ENCODE measurements at places on chromosomes 3 and 15.

GRCh38 chr3:127637546-127637945 is 8.6 kb downstream of the PODXL2 start:
- no peak for DNase-seq

- no peak for DNase-seq
Measured at GRCh38 chr3:150216041-150216811, 191.9 kb upstream of the TSC22D2 start.

DNA sequence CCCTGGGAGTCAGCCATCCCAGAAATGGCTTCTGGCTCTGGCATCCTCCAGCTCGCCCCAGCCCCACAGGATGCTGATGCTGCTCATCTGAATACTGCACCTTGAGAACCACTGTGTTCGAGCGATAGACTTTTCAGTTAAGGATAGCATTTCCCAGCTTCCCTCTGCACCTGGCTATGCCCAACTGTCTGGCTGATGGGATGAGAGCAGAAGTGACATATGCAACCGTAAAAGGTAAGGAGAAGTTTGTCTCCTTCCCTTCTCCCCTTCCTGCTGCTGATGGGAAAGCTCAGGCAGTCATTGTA is 9.7 kb upstream of the HHATL start:
- DNase-seq, result no peak

- no peak for DNase-seq
Measured at GRCh38 chr15:85986741-85987140, 92.9 kb upstream of the AGBL1 start.

- no peak for DNase-seq
Measured at GRCh38 chr3:156728267-156728985, 54.0 kb downstream of the TIPARP start.

GRCh38 chr15:39651295-39651694 is 70.4 kb downstream of the THBS1 start:
- no peak for DNase-seq

- no peak for DNase-seq
Measured at GRCh38 chr3:31908391-31909097, 72.5 kb downstream of the OSBPL10 start.

DNA sequence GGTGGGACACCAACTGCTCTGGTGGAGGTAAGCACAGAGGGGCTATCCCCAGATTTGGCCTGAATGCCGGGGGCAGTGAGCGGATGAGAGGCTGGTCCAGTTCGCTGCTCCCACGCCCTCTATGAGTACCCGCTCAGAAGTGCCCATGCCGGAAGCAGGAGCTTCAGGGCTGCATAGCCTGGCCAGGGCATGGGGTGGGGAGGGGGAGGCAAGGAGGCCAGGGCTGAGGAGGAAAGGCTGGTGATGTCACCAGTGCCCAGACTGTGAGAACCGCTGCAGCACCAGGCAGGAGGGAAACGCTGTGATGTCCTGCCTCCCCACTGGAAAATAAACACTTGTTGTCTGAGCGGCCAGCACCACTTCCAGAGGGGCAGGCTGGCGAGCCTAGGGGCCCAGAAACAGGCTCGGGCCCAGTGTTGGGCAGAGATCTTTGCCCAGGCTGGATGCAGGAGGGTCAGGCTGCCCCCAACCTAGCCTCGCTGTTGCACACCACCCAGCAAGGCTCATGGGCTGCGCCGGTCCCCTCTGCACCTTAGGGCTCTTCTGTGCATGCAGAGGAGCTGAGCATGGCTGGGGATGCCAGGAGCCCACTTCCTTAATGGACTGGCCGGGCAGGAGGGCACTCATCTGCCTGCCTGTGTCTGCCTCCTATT is 10.9 kb upstream of the DLL4 start:
- no peak for DNase-seq

DNA sequence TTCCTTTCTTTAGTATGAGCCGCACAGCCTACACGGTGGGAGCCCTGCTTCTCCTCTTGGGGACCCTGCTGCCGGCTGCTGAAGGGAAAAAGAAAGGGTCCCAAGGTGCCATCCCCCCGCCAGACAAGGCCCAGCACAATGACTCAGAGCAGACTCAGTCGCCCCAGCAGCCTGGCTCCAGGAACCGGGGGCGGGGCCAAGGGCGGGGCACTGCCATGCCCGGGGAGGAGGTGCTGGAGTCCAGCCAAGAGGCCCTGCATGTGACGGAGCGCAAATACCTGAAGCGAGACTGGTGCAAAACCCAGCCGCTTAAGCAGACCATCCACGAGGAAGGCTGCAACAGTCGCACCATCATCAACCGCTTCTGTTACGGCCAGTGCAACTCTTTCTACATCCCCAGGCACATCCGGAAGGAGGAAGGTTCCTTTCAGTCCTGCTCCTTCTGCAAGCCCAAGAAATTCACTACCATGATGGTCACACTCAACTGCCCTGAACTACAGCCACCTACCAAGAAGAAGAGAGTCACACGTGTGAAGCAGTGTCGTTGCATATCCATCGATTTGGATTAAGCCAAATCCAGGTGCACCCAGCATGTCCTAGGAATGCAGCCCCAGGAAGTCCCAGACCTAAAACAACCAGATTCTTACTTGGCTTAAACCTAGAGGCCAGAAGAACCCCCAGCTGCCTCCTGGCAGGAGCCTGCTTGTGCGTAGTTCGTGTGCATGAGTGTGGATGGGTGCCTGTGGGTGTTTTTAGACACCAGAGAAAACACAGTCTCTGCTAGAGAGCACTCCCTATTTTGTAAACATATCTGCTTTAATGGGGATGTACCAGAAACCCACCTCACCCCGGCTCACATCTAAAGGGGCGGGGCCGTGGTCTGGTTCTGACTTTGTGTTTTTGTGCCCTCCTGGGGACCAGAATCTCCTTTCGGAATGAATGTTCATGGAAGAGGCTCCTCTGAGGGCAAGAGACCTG is 13.2 kb downstream of the GREM1 start:
- DNase-seq, result no peak

- no peak for DNase-seq
Measured at GRCh38 chr15:52171807-52172206, 19.4 kb downstream of the GNB5 start.

- no peak for DNase-seq
Measured at GRCh38 chr15:58447271-58448010, 15.7 kb downstream of the LIPC start.

- no peak for DNase-seq
Measured at GRCh38 chr3:195128255-195129071, 142.5 kb downstream of the XXYLT1 start.

- DNase-seq, result peak; percentile 72
Measured at GRCh38 chr3:141360888-141361598, 7.3 kb upstream of the ZBTB38 start.

GRCh38 chr15:99963976-99964375 is 230.7 kb upstream of the LYSMD4 start:
- no peak for DNase-seq

DNA sequence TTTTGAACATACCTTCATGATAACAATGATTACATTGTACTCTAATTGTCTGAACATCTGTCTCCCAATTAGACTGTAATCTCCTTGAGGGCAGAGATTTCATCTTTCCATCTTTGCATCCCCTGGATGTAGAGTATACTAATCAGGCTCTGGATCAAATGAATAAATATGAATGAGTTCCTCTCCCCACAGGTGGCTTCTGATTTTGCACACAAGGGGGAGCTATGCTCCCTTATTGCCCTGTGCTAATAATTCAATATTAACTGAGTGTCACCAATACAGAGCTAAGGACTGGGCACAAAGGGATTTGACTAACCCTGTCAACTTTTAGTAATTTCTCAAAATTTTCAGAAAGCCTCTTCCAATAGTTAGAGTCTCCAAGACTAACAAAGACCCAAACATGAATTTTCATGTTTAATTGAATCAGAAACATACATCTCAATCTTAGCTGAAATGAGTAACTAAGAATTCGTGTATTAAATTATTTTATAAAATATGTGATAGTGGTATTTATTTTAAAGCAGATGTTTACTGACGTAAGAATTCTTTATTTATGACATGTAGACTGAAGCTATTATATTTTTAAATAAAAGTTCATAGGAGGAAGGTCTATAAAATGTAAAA is 3.0 kb downstream of the DUOXA1 start:
- DNase-seq, result no peak

DNA sequence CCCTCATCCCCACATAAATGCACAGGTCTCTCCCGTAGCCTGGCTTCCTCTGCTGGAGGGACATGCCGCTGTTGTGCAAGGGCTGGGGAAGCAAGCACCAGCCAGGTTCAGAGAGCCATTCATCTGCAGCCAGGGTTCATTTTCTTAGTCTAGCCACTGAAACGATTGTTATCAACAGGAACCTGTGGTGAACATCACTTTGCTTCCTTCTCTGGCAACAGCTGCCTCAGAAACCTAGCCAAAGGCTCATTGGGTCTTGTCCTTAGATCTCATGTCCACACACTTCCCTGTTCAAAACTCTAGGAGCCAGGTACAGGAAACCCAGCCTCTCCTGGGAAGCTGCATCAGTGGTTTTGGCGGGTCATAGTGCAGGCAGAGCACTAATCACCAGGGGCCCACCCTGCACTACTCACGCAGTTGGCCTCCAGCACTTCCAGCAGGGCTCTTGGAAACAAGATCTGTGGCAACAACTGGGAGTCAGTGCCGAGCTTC is 47.0 kb downstream of the OXNAD1 start:
- no peak for DNase-seq

GRCh38 chr3:197003461-197004385 is 25.9 kb downstream of the MELTF start:
- no peak for DNase-seq

DNA sequence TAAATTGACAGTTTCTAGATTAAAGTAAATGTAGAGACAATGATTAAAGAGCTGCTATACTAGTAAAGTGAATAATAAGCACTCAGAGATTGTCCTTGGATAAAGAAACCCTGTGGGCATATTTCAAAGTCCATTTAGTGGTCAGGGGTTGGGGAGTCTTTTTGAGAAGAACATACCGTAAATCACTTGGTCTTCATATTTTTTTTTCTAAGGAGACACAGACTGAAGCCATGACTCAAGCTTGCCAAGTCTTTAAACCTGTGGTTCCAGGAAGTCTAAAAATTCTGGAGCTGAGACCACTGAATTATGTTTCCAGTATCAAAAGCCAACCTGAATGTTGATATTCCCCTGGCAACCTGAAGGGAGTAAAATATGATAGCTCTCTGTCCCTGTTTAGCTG is 171.0 kb downstream of the TPRG1 start:
- no peak for DNase-seq

DNA sequence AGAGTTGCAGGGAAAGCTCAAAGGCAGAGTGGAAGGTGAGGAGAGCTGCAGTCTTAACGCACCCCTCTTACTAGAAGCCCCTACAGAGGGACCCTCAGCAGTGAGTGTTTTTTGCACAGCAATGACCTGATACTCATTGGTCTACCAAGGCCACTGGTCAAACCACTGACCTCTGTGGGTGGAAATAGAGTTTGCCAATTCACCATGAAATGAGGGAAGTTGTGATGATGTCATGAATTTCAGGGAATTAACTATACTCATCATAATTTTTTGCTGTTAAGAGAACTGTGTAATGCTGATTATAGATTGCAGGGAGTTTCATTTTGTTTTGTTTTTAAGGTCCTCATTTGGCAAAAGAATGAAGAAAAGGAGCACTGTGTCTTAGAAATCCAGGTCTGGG is 101.7 kb upstream of the SMAD3 start:
- DNase-seq, result no peak

DNA sequence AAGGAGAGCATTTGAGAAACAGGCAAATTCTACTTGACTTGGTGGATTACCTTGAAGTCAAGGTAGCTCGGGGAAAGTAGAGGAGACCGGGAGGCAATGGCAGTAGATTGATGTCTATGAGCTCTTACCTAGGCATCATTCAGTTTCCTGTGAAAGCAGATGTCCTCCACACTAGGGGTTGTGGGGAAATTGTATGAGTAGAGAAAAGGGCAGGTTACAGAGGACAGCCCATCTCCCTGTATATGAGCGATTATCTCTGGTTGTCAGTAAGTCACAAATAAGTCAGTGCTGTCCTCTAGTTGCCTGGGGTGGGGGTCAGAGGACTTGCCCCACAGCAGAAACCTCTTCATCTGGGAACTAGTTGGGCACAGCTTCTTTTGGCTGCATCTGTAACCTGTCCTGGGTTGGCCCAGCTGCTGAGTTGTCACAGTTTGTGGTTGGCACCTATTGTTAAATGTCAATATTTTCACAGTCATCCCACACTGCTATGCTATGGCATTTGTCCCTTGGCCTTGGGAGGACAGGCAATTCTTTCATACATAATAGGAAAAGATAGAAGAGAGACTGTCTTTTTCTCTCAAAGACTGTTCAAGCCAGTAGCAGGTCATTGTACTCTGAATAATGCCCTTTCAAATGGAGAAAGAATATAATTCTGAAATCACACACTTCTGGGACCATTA is 53.6 kb upstream of the LRRFIP2 start:
- DNase-seq, result no peak

- no peak for DNase-seq
Measured at GRCh38 chr3:22360970-22361369, 610.0 kb upstream of the ZNF385D start.

GRCh38 chr15:55590788-55591187 is 2.6 kb upstream of the PYGO1 start:
- DNase-seq, result no peak

- DNase-seq, result no peak
Measured at GRCh38 chr3:45978006-45978761, 17.4 kb downstream of the FYCO1 start.

DNA sequence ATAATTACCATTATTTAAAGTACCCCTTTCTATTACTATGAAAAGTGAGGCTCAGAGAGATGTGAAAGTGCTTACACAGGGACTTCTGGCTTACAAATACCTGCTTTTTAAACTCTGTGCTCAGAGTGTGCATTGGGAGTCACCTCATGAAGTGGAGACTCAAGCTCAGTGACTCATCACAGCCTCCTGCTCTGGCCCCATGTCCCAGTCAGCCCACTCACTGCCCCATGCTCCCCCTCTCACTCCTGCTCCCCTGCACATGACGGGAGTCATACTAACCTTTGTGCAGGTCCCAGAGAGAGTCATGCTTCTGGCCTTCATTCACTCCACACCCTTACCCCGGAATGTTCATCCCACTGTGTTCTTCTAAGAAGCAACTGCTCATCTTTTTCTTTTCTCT is 20.2 kb downstream of the CCR1 start:
- peak; percentile 48 for DNase-seq

DNA sequence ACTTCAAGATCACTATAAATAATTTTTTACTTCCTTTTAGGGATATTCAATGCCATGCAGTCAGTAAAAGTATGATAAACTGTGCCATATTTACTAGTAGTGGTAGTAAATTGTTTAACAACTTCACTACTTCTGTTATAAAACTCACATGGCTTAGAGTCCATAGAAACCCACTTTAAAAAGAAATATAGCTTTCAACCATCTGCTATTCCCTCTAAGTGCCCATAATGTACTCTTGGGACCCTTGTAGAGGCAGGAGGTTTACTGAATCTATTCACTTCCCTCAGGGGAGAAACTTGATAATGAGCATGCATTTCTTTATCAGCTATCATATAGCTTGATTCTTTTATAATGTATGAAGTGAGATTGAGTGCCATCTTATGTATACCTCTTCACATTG is 1448.4 kb upstream of the ALCAM start:
- DNase-seq, result no peak

GRCh38 chr15:67042551-67043142 is 22.8 kb upstream of the SMAD3 start:
- DNase-seq, result no peak

Data from GM10248 (cell line).